Stimulated activated CD8-positive, alpha-beta memory T cell treated with anti-CD3 and anti-CD28 coated beads, Interleukin-4, amount 100 ng/mL, for 1 hour (primary cell): ENCODE measurements at places on chromosomes 4 and X.

GRCh38 chr4:189514209-189514608 is 426.5 kb upstream of the FRG1 start:
- no peak for DNase-seq

- no peak for DNase-seq
Observed at GRCh38 chr4:187416216-187416615, 579.4 kb upstream of the ZFP42 start.

GRCh38 chr4:145189981-145190380 is 9.6 kb upstream of the OTUD4 start:
- no peak for DNase-seq

- no peak for DNase-seq
Observed at GRCh38 chrX:155923200-155923599, 42.1 kb downstream of the VAMP7 start.

GRCh38 chrX:116282751-116283150 is 112.2 kb downstream of the AGTR2 start:
- no peak for DNase-seq

GRCh38 chrX:32087663-32088062 is 1015.8 kb upstream of the FTHL17 start:
- no peak for DNase-seq

DNA sequence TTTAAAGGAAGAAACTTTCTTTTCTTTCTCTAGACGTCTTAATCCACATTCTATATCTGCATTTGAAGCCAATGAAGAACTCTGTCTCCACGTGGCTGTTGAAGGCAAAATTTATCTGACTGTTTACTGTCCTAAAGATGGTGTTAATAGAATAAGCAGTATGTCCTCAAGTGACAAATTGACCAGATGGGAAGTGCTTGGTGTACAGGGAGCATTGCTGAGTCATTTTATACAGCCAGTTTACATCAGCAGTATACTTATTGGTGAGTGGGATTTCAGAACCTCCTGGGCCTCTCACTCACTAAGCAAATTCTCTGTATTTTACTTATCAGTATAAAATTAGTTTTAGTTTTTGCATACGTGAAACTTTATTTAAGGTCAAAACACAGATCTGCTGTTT is 33.7 kb downstream of the ADAD1 start:
- DNase-seq, result no peak

DNA sequence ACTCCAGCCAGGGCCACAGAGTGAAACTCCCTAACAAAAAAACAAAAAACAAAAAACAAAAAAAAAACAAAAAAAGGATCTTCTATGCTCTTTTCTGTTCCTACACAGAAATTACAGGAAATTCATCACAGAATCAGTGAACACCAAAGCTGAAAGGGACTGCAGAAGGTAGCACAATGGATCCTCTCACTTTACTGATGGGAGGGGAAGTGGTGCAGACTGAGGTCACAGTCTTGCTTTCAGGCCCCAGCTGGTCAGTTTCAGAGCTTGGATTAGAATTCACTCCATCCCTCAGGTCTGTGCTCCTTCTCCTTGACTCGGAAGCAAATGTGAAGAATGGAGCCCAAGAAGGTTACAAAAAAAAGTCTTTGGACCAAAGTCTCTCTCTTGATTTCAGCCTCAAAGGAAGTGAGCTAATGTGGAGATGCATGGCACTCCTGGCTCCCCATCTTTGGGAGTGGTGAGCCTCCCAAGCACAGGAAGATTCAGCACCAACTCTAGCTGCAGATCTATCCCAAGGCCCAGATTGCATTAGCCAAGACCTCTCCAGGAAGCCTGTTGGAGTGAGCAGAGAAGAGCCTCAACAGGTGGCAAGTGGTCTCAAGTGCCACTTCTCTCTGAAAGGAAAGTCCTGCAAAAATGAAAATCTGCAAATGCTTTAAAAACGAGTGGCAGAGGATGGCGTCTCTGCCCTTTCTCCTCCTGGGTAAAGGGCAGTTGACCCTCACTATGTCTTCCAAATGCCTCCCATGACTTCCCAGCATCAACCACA is 176.0 kb downstream of the MAML3 start:
- no peak for DNase-seq

GRCh38 chrX:47817421-47817820 is 19.3 kb upstream of the ZNF81 start:
- no peak for DNase-seq
